ENCODE measurements at places on chromosomes 7 and 10. TPM values are rescaled to one million over a fixed set of nuclear protein-coding genes. Genes with fewer than 3 reads are reported as not detected.

The NEUROD6 gene
- not detected for total RNA-seq

The FOXP2 gene
- total RNA-seq, result 2.5 TPM

GRCh38 chr10:87585565-87586514, 73.8 kb upstream of the PAPSS2 start:
- H3K27me3 ChIP-seq, result no peaks in the 10 kb centered on the region
- H3K4me1 ChIP-seq, result peaks cover 12% of the 10 kb centered on the region
- peak; percentile 70 for DNase-seq
- no peaks in the 10 kb centered on the region for H3K36me3 ChIP-seq
- H3K27ac ChIP-seq, result no peak overlapping the region

- DNase-seq, result no peak
- H3K4me1 ChIP-seq, result no peaks in the 10 kb centered on the region
- no peaks in the 10 kb centered on the region for H3K36me3 ChIP-seq
- peaks cover 24% of the 10 kb centered on the region for H3K27me3 ChIP-seq
- no peak overlapping the region for H3K27ac ChIP-seq
- no peak overlapping the region for H3K4me3 ChIP-seq
Observed at GRCh38 chr10:25912866-25913265, 21.2 kb upstream of the MYO3A start.

DNA sequence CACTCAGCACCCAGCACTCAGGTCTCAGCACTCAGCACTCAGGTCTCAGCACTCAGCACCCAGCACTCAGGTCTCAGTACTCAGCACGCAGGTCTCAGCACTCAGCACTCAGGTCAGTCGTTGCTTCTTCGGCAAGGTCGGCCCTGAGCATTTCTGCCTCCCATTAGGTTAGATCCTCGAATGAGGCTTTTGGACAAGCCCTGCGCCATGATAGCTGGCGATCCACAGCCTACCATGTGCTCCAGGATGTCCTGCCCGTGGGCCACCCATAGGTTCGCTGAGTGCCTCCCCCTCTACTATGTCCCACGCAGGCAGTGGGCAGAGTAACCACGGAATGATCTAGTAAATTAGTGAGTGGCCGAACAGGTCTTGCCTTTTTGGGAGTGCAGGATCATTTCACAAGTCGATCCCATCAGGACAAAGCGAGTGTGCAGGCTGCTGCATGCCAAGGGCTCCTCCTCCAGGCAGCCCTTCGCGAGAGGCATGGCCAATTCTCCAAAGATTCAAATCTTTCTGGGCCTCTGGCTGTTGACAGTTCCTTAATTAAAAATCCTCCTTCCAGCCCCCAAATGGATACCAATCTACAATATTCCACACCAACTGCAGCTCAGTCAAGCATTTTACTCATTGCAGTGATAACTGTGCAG, 206.3 kb downstream of the ADARB2 start:
- DNase-seq, result no peak
- H3K27me3 ChIP-seq, result no peaks in the 10 kb centered on the region
- no peak overlapping the region for H3K27ac ChIP-seq
- H3K4me1 ChIP-seq, result no peaks in the 10 kb centered on the region
- H3K36me3 ChIP-seq, result no peaks in the 10 kb centered on the region

DNA sequence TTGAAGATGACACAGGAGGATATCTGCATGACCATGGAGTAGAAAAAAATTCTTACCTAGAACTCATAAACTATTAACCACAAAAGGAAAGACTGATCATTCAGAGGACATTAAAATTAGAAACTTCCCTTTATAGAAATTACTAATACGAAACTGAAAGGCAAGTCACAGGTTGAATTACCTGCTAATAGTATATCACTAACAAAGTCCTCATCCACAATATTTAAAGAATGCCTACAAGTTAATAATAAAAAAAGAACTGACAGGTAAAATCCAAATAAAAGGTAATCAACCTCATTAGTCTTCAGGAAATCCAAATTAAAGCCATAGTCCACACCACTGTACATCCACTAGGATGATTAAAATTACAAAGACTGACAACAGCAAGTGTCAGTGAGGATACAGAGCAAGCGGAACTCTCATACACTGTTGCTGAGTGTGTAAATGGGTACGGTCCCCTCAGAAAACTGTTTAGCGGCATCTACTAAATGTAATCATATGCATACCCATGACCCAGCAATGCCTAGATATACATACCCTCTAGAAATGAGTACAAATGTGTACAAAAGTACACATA, 71.2 kb downstream of the ARHGAP21 start:
- no peaks in the 10 kb centered on the region for H3K4me1 ChIP-seq
- H3K4me3 ChIP-seq, result no peak overlapping the region

- no peaks in the 10 kb centered on the region for H3K36me3 ChIP-seq
- no peaks in the 10 kb centered on the region for H3K27me3 ChIP-seq
- H3K4me3 ChIP-seq, result no peak overlapping the region
- no peak overlapping the region for H3K27ac ChIP-seq
- DNase-seq, result no peak
- H3K4me1 ChIP-seq, result peaks cover 9% of the 10 kb centered on the region
Observed at GRCh38 chr10:79258894-79259293, 88.4 kb upstream of the PPIF start.

DNA sequence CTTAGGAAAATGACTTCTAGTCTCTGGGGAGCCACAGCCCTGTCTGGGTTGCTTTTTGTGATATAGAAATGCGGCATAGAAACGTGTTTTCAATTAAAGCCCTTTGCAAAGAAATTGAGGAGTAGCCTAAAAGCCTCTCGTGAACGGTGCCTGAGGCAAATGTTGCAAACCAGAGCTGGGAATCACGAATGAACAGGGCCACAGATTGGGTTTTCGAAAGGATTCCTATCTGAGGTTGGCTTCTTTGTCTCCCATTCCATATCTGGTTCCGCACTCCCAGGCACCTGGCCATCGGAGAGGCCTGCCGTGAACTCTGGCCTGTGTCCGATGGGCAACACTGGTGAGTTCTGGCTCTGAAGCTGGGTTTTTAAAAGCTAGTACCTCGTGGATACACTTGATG, 221.6 kb downstream of the TCF7L2 start:
- DNase-seq, result no peak
- H3K4me1 ChIP-seq, result no peaks in the 10 kb centered on the region
